ENCODE measurements at places on chromosomes 12 and 14.

- no peak for DNase-seq
Observed at GRCh38 chr12:91203610-91204009, 21.0 kb upstream of the DCN start.

- DNase-seq: peak; percentile 71
Observed at GRCh38 chr12:122021822-122022392, at the start of gene BCL7A. Gene BCL7A, plus strand, starts transcription at chr12:122021884. Its CDS starts 208 bp downstream, at chr12:122022092.

- no peak for DNase-seq
Observed at GRCh38 chr14:64501411-64502171, 2.0 kb downstream of the ZBTB25 start.

DNA sequence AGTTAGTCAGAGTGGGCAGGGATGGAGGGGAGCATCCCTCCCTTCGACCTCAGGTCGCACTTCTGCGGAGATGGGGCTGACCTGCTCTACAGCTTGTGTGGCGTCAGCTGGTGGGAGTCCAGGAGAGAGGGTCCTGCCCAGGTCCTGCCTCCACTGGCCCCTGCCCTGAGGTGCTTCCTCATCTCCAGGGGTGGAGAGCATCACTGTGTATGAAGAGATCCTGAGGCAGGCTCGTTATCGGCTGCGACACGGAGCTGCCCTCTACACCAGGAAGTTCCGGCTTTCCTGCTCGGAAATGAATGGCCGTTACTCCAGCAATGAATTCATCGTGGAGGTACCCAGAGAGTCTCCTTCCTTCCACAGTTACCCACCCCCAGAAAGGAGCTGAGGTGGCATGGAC is 20.2 kb downstream of the CLSTN3 start:
- DNase-seq: no peak

- no peak for DNase-seq
Observed at GRCh38 chr12:68673788-68674187, 13.0 kb upstream of the NUP107 start.

DNA sequence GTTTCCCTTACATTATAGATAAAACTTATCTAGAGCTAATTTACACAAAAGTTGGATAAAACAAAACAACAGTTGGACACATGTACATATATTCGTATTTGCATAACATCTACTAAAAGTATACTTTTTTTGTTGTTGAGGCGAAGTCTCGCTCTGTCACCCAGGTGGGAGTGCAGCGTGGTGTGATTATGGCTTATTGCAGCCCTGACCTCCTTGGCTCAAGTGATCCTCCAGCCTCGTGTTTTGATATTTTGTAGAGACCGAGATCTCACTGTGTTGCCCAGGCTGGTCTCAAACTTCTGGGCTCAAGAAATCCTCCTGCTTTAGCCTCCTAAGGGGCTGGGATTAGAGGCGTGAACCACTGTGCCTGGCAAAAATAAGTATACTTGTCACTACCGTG is 9.4 kb downstream of the SYNE2 start:
- no peak for DNase-seq

DNA sequence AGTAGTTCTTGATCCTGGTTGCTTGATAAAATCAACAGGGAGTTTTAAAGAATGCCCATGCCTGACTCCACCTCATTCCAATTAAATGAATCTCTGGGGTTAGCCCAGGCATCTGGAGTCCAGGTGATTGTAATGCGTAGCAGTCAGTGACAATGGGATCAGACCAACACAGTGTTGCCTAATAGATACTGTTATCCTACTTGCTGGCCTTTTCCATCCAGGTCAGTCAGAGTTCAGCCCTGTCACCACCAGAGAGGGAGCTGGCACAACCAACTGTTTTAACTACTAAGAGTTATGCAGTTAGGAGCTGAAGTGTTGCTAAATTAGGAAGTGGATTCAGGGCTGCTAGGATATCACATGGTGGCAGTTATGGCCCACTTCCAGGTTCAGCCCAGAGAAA is 107.1 kb downstream of the GPR135 start:
- no peak for DNase-seq

GRCh38 chr12:93825501-93825888 is 148.3 kb downstream of the CRADD start:
- no peak for DNase-seq

GRCh38 chr14:51092965-51093364 is 1.9 kb downstream of the TRIM9 start:
- DNase-seq: no peak

- no peak for DNase-seq
Observed at GRCh38 chr14:62066304-62066703, 304.1 kb downstream of the SNAPC1 start.

- no peak for DNase-seq
Observed at GRCh38 chr14:54654605-54655004, 87.7 kb downstream of the SAMD4A start.

GRCh38 chr14:94392510-94392935 is 4.1 kb upstream of the SERPINA1 start:
- no peak for DNase-seq

DNA sequence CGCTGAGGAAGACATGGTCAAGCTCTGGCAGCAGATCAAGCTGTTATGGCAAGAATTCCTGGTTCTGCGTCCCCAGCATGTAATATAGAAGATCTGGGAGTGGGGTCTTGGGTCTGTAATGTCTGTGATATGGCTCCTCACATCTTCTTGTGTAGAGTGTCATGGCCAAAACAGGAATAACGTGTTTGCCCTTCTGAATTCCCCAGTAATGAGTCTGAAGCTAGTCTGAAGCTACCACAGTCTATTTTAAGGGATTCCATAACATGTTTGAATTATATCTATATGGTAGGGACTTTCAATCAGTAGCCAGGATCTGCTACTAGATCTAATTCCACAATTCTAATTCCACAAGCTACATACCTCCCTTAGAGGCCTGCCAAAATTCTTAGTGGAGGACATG is 31.4 kb upstream of the SOX5 start:
- DNase-seq: no peak

DNA sequence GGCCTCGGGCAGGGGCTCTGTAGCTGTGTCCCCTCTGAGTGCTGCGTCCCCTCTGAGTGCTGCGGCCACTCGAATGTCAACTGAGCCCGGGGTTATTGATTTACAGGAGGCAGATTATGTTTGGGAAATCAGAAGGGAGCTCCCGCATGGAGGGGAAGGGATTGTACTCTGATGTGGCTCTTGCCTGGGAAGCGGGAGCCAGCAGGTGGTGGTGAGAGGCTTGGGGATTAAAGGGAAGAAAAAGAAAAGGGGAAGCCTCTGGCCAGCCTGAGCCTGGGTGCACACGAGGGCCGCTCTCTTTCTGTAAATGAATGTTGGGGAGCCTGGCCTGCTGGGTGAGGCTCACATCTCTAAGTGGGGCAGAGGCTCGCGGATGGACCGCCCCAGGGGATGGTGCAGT is 143.7 kb downstream of the AACS start:
- no peak for DNase-seq

GRCh38 chr14:32564596-32564995 is 235.5 kb downstream of the AKAP6 start:
- DNase-seq: no peak

- peak; percentile 8 for DNase-seq
Observed at GRCh38 chr12:69241438-69242092, 2.2 kb downstream of the CPSF6 start.

DNA sequence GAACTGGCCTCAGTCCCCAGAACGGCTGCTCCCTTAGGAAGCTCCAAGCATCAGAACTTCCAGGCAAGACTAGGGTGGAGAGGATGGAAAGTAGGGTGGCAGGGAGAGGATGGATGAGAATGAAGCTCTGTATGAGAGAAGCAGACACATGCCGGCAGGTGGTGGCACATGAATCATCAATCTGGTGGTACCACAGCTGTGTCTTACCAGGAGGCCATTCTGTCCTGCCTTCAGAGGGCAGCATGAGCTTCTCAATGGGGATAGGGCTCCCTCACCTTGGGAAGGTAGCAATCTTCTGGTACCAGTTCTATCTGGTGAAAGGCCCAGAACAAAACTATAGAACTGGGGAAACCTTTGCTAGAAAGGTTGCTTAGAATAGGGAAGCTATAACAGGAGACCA is 55.4 kb upstream of the PYGL start:
- DNase-seq: no peak

GRCh38 chr14:31505411-31505810 is 17.6 kb upstream of the GPR33 start:
- no peak for DNase-seq

DNA sequence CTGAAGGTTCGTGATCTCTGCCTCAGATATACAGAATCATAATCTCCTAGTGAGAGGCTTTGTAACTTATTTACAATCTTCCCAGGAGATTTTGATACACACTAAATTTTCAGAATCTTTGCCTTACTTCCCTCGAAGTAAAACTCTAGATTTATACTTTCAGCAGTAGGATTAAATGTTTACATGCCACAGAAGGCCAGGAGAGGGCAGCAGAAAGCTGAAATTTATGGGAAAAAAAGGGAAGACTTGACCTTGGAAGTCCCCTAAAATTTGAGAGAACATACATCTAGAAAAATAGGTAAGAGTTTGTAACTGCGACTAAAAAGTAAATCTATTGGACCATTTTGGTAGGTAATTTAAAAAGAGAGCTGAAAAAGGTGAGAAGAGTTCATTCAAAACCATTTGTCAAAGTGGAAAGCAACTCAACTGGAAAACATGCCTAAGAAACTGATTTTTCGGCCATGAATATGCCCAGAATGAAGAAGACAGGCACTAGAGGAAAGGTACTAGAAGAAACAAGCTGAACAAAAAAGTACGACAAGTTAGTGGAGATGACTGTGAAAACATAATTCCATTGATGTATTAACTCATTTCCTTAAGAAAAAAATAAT is 242.0 kb upstream of the MDGA2 start:
- DNase-seq: no peak

DNA sequence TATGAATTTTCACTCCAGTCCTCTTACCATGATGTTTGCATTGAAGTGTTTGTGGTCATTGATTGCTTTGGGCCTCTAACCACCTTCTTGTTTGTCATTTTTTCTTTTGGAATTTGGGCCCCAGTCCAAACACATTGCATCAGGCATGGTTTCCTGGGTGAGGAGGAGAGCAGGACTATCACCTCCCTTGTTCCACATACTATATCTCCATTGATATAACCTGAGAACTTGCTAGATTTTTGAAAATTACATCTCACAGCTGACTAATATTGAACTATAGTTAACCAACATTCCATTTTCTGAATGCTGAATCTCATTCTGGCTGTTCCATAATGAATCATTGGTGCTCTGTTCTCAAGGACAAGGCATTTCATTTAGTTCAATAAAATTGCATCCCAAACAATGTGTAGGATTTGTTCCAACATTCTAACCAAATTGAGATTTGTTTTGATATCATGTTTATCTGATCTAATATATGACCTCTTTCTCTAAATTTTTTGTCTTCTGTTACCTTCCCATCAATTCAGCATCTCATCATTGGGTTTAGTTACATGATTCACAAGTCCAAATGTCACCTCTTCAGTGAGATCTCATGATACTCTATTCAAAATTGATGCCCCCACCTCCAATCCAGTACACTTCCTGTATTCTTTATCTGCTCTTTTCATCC is 329.0 kb downstream of the ZFP36L1 start:
- DNase-seq: no peak

GRCh38 chr14:100348253-100348729 is 25.2 kb downstream of the SLC25A47 start:
- DNase-seq: no peak

- no peak for DNase-seq
Observed at GRCh38 chr12:107537464-107538119, 148.0 kb upstream of the PWP1 start.

DNA sequence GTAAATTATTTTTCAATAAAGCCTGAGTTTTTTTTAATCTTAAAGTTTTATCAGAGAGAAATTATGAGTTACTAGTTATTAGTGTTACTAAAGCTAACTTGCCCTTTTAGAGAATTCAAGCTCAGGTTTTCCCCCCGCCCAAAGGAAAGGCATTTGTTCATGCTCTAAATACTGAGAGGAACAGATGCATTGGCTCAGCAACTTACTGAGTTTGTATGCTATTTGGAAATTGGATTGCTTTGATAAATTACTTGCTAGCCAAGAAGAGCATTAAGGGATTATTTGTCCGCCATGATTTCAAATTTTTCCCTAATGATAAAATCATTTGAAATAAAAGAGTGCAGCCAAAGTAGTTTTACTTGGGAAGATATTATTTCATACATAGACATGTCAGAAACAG is 149.4 kb downstream of the METTL25 start:
- DNase-seq: no peak

GRCh38 chr14:35247777-35248475 is 44.3 kb upstream of the PSMA6 start:
- DNase-seq: no peak

- DNase-seq: peak; percentile 89
Observed at GRCh38 chr14:103091041-103091882, 3.3 kb upstream of the EXOC3L4 start.

- DNase-seq: no peak
Observed at GRCh38 chr12:124750149-124750656, 113.5 kb downstream of the SCARB1 start.

- DNase-seq: no peak
Observed at GRCh38 chr14:30118992-30119640, 191.5 kb upstream of the PRKD1 start.

GRCh38 chr12:16857456-16857923 is 251.5 kb upstream of the LMO3 start:
- DNase-seq: no peak

DNA sequence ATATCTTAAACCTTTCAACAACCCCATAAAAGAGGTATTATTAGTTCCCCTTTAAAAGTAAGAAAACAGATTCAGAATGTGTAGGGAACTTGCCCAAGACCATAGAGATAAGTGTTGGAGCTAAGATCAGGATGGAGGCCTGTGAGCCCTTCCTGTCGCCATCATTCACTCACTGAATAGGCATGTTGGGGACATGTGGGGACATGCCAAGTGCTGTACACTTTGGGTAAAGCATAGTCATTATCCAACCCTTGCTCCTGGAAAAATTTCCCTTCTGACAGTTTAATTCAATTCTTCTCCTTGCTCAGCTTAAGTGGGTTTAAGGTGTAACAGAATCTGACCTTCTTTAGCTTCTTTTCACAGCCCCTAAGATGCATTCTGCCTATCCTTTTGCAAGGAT is 28.0 kb upstream of the C12orf42 start:
- no peak for DNase-seq

DNA sequence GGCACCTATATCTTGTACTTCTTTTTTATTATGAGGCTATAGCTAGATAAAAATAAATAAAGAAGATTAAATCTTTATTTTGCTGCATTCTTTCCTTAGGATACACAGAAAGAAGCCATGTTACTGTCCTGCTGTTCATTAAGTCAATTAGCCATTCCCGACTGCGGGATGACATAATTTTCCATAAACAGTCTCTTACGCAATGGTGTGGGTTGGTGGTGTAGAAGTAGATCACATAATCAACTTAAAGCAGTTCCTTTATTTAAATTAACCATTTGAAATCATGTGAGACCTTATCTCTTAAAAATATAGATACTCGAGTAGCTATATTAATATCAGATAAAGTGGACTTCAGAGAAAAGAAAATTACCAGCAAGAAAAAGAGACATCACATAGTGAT is 40.2 kb downstream of the TAOK3 start:
- DNase-seq: peak; percentile 14
